ENCODE measurements at places on chromosomes 1 and 21.

DNA sequence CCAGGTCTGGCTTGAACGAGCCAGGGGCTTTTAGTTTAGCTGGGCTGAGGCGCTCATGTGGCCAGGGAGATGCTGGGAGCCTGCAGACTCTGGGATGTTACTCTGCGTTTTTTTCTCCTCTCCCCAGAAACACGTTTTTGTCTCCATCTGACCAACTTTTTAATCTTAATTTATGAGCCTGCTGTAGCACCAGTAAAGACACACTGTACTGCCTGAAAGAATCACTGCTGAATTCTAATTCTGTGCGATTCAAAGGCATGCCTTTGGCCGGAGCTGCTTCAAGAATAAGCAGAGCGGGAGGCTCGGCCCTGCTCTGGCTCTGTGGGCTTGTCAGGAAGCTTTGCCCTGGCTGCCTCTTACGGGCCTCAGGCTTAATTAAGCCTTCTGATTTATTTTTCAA, 129.5 kb downstream of the CAMTA1 start:
- no peak for DNase-seq

GRCh38 chr1:24735156-24735508, 10.1 kb upstream of the CLIC4 start:
- no peak for DNase-seq

- no peak for DNase-seq
Observed at GRCh38 chr1:232378266-232379062, 251.5 kb downstream of the SIPA1L2 start.

GRCh38 chr1:162412002-162412401, at the start of gene SH2D1B:
TSS of gene SH2D1B (minus strand) at chr1:162412136. CDS start at chr1:162412016, 120 bp downstream.
- DNase-seq = no peak

DNA sequence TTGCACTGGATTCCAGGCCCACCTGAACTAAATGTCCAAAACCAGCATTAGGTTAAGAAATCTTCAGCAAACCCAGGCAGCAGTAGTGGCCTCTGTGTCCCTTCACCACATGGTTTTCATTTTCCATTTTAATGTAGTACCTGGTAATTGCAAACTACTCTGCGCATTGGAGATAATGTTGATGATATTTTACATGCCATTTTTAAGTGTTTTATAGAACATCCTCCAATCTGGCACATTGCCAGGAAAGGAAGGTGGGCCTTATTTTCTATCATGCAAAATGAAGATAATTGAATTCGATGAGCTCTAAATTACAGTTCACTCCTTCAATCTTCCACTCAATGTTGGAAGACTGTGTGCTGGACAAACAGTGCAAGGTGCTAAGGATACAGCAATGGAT, 89.5 kb downstream of the ZC3H11B start:
- no peak for DNase-seq

- no peak for DNase-seq
Observed at GRCh38 chr1:13836136-13836535, 136.1 kb downstream of the PRDM2 start.

GRCh38 chr1:84700070-84700469, 9.8 kb upstream of the SSX2IP start:
- DNase-seq = no peak

DNA sequence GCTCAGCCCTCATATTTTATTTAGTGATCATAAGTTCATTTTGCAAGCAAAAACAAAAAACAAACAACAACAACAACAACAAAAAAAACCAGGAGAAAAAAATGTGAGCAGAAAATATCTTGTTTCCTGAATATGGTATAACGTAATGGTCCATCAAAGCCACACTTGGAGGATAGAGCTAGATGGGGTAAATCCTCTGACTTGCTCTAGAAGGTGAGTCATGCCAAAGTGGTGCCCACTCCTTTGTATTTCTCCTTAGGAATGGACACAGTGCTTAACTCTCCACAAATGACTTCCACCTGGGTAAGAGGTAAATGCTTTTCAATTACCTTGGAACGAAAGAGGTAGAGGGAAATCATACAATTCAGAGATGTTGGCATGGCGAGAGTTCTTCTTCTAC, 20.6 kb downstream of the PROX1 start:
- no peak for DNase-seq

- no peak for DNase-seq
Observed at GRCh38 chr1:163596541-163597258, 274.9 kb downstream of the NUF2 start.

GRCh38 chr1:200079232-200079940, 51.9 kb downstream of the NR5A2 start:
- DNase-seq = no peak

DNA sequence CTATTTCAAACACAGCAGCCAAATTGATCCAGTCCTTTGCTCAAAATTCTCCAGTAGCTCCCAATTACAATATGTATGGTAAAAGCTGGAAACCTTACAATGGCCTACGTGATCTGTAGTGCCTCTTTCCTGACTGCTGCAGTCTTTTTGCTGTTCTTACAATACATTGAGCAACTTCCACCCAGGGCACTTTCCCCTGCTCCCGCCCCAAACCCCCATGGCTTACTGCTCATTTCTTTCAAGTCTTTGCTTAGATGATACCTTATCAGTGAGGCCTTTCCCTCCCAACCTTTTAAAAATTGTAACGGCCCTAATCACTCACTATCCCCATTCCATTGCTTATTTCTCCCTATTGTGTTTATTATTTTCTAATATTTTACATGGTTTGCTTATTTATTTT, 43.9 kb upstream of the APOBEC4 start:
- DNase-seq = no peak

DNA sequence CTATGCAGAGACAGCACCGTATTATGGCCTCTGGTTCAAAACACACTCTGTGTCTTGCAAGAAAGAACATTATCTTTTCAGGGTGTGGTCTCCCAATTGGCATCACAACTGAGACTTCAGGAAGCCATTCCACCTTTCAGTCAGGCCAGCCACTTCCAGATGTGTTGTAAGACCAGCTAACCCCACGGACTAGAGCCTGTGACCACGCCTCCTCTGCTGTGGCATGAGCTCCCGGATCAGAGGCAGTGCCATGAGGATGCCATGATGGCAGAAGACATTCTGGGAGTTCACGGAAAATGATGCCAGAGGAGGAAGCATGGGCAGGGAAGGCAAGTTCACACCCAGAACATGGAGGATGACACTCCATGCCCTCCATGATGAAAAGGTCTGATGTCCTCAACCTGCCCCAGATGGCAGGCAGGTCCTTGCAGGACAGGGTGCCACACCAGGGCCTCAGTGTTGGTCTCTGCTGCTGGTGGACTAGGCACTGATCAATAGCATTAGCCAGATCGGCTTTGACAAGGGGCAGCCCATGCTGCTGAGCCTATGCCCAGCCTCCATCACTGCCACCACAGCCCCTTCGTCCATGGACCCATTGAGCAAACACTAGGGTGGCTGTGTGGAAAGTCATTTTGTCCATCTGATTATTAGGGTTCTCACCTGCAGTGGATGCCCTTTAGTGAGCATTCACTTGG, 341.6 kb downstream of the MATN1 start:
- DNase-seq = no peak

DNA sequence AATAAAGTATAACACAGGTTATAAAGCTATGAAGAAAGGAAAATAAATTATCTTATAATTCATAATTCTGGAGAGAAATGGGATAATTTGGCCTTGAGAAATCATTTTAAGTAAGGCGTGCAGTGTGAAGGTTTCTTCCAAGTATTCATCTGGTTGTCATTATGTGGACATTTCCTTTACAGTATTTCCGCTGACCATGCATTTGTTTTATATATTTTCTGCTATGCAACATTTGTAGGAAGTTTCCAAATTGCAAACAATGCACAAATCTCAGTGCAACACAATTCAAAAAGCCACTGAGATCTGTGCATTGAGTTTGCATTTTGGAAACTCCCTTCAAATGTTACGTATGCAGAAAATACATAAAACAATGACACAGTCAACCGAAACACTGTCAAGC, 17.8 kb downstream of the ZNF670 start:
- no peak for DNase-seq

- DNase-seq = no peak
Observed at GRCh38 chr1:228004856-228005462, 1.8 kb upstream of the WNT3A start.

DNA sequence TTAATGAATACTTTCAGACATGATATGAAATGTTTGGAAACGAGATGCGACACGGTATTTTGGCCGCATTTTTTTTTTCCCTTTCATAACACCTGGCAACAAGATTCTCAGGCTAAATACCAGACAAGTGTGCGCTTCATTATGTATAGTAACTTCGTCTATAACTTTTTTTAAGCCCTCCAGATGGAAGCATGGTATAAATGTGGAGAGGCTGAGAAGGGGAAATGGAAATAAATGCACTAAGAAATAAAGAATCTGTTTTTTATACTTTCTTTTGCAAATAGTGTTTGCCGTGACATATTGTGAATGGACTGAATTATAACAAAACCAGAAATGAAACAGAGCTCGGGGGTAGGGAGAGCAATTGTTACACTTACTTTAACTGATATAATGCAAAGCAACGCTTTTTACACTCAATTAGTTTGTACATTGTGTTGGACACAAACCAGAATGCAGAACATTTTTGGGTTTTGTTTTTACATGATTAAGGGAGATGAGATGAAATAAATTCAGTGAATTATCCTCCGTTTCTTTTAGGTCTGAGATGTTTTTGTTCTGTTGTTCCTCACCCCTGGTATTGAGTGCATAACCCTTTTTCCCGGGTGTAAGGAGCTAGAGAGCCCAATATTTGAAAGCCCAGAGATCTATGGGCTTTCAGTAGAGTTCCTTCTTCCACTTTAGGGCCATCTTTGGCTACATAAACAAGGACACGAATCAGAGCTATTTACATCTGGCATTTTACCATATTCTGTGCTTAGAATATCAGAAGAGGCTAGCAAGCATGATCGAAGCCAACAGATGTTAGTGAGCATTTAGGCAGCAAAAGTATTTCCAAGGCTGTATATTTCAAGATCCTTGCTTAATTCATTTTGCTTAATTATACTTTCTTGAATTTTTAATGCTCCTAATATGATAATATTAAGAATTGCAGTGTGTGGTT, 478.0 kb downstream of the CAMTA1 start:
- DNase-seq = peak; percentile 28

DNA sequence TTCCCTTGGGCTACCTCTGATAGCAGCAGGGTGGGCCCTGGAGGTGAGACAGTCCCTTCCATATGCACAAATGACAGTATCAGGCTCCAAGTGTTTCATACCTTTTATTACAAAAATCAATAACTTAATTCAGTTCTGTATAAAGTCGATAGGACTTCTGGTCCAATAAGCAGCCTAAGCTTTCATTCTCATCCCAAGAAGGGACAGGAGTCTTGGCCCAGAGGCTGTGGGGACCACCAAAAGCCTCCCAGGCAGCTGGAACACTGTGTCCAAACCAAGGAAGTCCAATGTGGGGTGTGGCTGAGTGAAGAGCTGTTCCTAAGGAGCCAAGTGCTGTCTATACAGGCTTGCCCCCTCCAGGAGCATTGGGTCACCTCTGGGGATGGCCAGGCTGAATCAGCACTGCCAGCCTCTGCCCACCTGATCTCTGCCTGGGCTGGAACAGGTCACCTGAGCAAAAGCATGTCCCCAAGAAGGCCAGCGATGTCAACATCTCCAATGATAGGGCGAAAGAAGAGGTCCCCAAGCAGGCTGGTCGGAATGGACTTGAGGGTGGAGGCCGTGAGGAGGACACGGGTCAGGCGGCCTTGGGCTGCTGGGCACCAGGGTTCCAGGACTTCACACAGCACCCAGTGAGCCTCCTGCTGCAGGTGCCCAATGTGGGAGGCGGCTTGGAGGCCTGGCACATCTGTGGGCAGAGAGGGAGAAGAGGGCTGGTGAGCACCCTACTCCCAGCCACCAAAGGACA, 2.2 kb downstream of the NR0B2 start:
- DNase-seq = no peak

DNA sequence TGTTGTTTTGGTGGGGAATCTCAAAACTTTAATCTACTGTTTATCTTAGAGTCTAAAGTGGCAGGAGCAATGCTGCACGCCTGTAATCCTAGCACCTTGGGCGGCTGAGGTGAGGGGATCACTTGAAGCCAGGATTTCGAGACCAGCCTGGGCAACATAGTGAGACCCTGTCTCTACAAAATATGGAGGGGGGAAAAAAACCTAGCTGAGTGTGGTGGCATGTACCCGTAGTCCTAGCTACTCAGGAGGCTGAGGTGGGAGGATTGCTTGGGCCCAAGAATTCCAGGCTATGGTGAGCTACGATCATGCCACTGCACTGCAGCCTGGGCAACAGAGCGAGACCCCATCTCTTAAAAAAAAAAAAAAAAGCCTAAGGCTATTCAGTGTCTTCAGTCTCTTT, 38.1 kb downstream of the POFUT2 start:
- DNase-seq = no peak

- no peak for DNase-seq
Observed at GRCh38 chr1:46697053-46697452, 21.9 kb downstream of the EFCAB14 start.

DNA sequence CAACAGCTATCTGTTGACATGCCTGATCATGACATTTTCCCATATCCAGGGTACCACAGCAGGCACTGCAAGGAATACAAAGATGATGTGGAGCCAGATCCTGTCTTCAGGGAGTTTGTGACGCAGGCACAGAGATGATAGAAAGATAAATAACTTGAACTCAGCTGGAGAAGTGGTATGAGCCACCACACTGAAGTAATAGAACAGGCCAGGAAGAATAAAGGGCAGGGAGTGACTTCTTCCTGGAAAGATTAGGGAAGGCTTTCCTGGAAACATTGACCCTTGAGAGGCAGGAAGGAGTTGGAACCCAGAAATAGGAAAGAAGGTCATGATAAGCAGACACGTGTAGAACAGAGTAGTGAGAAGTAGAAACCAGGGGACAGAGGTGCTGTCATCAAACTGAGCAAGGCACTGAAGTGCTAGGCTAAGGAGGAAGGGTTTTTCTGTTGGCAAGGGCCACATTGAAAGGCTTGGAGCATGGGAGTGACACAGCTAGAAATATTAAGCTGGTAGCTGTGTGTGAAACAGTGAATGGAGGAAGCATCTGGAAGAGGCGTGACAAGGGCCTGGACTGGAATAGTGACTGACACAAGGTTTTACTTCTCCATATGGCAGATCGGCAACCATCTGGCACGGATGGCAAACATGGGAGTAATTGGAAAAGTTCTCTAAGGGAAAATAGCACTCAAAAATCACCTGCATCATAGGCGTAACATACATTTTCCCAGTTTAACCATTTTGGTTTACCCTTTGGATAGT, 68.4 kb downstream of the AK5 start:
- DNase-seq = no peak

GRCh38 chr1:87501738-87502137, 173.1 kb downstream of the LMO4 start:
- no peak for DNase-seq

GRCh38 chr1:48222501-48223242, at the start of gene SLC5A9:
TSS of gene SLC5A9 (plus strand) at chr1:48222716. CDS start at chr1:48222737, 21 bp downstream.
- no peak for DNase-seq

GRCh38 chr1:16904560-16905109, 8.9 kb downstream of the RNU1-2 start:
- DNase-seq = peak; percentile 100

GRCh38 chr1:61142726-61143500, 60.6 kb downstream of the NFIA start:
- DNase-seq = no peak

DNA sequence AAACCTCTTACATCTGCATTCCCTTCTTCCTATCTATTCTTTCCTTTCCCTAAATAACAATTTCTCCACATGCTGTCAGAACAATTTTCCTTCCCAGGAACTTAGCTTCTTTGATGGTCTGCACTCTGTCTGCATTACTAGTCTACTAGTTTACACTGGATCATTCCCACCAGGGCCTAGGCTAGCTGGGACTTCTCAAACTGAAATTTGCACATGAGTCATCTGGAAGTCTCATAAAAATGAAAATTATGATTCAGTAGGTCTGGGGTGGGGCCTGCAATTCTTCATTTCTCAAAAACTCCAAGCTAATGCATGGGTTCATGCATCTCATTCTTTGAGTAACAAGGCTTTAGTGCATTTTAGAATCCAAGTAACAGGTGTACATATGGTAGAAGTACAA, 74.2 kb downstream of the GABPA start:
- DNase-seq = no peak

All from right lung (tissue), 10 donors.